ENCODE measurements at places on chromosomes 6 and 20. TPM values are rescaled to one million over a fixed set of nuclear protein-coding genes. Genes with fewer than 3 reads are reported as not detected.

- H3K27ac ChIP-seq: no peak overlapping the region
- H3K36me3 ChIP-seq: peaks cover 2% of the 10 kb centered on the region
- H3K27me3 ChIP-seq: peaks cover 11% of the 10 kb centered on the region
- H3K4me3 ChIP-seq: no peak overlapping the region
- no peak for DNase-seq
These were observed 15.5 kb upstream of the BCAS1 start for GRCh38 chr20:54085910-54086309.

- H3K27ac ChIP-seq: peak overlapping the region; percentile 28
- H3K27me3 ChIP-seq: no peaks in the 10 kb centered on the region
- H3K4me3 ChIP-seq: no peak overlapping the region
- peaks cover 71% of the 10 kb centered on the region for H3K4me1 ChIP-seq
- no peak for DNase-seq
These were observed 2.9 kb downstream of the SLC35B2 start for GRCh38 chr6:44254191-44255104.

- no peak for DNase-seq
- H3K4me1 ChIP-seq: peaks cover 6% of the 10 kb centered on the region
These were observed 30.9 kb downstream of the KIAA1755 start for GRCh38 chr20:38229376-38230252.

DNA sequence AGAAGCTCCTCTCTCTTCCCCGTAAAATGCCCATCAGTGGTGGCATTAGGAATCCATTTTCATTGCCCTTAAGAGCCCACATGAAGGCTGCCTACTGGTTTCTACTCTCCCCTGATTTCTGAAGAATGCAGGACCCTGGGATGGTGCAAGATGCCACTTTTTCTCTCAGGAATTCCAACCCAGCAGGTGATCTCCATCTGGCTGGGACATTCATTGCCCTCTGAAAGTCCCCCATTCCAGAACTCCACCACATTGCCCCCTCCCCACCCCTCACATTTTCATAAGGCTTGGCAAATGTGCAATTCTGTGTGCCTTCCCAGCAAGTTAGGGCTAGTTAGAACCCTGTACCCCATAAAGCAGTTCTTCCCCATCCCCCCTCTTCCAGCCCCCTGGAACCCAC lies 88.0 kb downstream of the BANF2 start:
- no peaks in the 10 kb centered on the region for H3K36me3 ChIP-seq
- peaks cover 2% of the 10 kb centered on the region for H3K27me3 ChIP-seq
- H3K4me3 ChIP-seq: no peak overlapping the region
- no peak overlapping the region for H3K27ac ChIP-seq

DNA sequence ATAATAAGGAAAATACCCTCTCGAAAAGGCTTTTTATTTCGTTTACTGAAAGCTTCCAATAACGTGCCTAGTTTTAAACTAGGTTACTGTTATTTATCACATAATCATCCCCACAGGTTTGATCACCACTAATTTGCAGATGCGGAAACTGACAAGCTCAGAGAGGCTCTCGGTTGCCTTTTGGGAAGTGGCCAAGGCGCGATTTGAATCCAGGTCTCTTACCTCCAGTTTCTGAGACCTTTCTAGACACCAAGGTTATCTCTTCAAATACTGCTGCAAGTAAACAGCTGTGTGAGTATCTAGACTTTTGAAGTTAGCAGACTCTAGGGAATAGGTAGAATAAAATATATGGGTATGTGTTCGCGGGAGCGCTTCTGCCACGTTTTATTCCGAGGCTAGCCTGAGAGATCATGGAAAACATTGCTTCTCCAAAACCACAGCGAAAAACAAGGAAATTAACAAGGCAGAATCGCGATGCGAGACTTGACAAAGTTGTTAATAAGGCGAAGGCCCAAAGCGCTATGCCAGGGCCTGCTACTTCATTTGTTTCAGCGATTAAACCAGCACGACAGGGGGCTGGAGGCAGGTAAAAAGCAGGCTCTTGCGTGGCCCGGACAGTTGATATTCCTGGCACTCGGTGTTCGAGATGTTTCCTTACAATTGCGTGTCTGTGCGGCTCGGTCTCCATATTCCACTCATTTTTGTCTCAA lies 1.8 kb upstream of the JARID2 start:
- peak overlapping the region; percentile 79 for H3K4me3 ChIP-seq
- peaks cover 11% of the 10 kb centered on the region for H3K4me1 ChIP-seq
- peak overlapping the region; percentile 69 for H3K27ac ChIP-seq
- H3K36me3 ChIP-seq: peaks cover 2% of the 10 kb centered on the region

- no peaks in the 10 kb centered on the region for H3K36me3 ChIP-seq
- no peaks in the 10 kb centered on the region for H3K4me1 ChIP-seq
- no peak overlapping the region for H3K4me3 ChIP-seq
- no peak for DNase-seq
- H3K27me3 ChIP-seq: peaks cover 11% of the 10 kb centered on the region
These were observed 38.0 kb upstream of the GMPR start for GRCh38 chr6:16200321-16200883.

DNA sequence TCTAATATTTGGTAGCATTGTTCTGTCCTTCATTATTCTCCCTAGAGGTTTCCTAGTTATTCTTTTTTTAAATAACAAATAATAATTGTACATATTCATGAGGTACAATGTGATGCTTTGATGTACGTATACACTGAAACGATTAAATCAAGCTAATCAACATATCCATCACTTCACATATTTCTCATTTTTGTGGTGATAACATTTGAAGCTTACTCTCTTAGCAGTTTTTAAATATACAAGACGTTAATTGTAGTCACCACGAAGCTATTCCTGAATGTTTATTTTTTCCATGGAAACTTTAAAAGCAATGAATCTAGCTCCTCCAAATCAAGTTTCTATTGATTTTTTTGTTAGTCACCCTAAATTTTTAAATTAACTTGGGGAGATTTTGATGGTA lies 116.5 kb upstream of the PRND start:
- H3K36me3 ChIP-seq: no peaks in the 10 kb centered on the region
- H3K27me3 ChIP-seq: peaks cover 27% of the 10 kb centered on the region
- H3K4me3 ChIP-seq: no peak overlapping the region
- DNase-seq: no peak
- H3K27ac ChIP-seq: no peak overlapping the region

DNA sequence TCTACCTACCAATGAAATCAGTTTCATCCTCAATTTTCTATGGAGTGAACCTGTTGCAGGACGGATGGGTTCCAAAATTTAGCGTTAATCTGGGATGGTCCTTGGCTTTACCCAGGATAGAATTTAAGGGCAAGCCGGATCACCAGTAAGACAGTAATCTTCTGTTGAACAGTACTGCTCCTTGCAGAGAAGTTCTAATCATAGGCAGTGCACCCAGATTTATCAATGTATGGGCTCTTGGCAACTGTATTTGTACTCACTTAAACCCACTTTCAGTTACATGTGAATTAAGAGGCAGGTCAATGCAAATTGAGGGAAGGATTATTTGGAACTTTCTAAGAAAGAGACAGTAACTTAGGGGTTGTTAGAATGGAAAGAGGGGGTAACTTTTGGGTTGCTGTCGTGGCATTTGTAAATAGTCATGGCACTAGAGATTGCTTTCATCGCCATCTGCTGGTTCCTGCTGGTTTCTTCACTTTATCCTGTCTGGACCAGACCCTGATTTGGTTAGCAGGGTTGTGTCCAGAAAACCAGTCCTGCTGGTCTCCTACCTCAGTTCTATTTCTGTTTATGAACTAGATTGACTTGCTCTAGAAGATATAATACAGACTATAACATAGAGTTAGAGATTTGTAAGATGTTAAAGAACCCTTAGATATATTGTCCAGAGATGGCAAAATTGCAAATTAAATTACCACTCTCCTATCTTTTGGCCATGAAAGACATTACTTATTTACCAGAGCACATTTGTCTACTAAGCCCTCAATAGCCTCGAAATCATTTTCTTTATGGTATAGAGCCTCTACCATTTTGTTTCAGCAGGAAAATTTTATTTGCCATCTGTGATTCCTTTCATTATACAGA lies 646.3 kb downstream of the UTRN start:
- H3K4me3 ChIP-seq: no peak overlapping the region
- H3K27ac ChIP-seq: no peak overlapping the region
- no peaks in the 10 kb centered on the region for H3K4me1 ChIP-seq
- H3K36me3 ChIP-seq: peaks cover 2% of the 10 kb centered on the region

DNA sequence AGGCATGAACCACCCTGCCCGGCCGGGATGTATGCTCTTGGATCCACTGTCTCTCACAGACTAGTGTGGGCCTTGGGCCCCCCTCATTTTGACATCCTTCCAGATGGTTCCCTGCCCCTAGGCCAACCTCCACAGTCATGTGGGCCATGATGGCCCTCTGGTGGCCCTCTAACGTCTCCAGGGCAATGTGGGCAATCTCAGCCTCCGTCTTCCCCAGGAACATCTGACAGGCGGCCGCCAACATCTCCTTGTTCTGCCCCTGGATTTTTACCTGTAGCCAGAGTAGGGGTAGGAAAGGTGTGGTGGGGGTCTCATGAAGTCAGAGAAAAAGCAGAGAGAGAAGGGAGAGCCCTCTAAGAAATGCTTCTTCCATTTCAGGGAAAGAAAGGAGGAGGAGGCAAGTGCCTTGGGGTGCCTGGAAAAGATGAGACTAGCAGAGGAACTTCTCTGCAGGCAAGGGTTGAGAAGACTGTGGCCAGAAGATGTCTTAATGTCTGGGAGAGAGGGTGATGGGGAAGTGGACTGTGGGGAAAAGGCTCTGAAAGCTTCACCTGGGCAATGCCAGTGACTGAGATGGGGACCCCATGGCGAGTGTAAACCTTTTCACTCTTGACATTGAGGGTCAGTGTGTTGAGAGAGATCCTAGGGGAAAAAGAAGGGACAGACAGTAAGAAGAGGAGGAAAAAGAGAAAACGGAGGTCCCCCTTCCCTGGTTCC lies 1.3 kb downstream of the FLOT1 start:
- peaks cover 70% of the 10 kb centered on the region for H3K36me3 ChIP-seq
- H3K4me1 ChIP-seq: peaks cover 86% of the 10 kb centered on the region
- DNase-seq: no peak
- peak overlapping the region; percentile 87 for H3K4me3 ChIP-seq

- H3K27ac ChIP-seq: no peak overlapping the region
- no peaks in the 10 kb centered on the region for H3K36me3 ChIP-seq
- H3K27me3 ChIP-seq: peaks cover 2% of the 10 kb centered on the region
- no peaks in the 10 kb centered on the region for H3K4me1 ChIP-seq
These were observed 118.8 kb downstream of the COL19A1 start for GRCh38 chr6:69985180-69985579.

- no peak overlapping the region for H3K4me3 ChIP-seq
- no peaks in the 10 kb centered on the region for H3K4me1 ChIP-seq
- no peak overlapping the region for H3K27ac ChIP-seq
- no peaks in the 10 kb centered on the region for H3K36me3 ChIP-seq
These were observed 357.5 kb upstream of the RNF217 start for GRCh38 chr6:124604719-124605118.

- peaks cover 8% of the 10 kb centered on the region for H3K4me1 ChIP-seq
- H3K27me3 ChIP-seq: peaks cover 4% of the 10 kb centered on the region
- DNase-seq: no peak
- H3K27ac ChIP-seq: no peak overlapping the region
These were observed 42.9 kb upstream of the PIM1 start for GRCh38 chr6:37126961-37127616.

DNA sequence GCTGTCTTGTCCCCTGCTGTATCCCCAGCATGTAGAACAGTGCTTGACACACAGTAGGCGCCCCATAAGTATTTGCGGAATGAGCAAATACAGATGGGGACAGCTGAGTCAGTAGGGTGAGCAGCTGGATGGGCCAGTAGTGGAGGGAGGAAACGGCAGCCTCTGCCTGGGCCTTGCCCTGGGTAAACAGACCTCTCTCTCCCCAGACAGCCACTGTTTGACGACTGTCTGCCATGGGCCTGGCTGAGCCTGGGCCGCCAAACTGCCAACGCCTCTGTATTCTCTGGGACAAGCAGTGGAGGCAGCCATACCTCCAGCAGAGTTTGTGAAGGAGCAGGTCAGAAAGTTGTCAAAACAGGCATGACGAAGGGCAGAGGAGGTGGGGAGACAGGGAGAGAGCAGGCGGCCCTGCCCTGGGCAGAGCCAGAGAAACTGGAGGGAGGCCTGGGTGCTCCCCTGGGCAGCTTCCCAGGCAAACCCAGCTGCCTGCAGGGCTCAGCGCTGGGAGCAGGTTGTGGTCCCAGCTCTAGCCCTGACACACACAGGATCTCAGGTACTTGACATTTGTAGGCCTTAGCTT lies 15.2 kb downstream of the HNF4A start:
- no peak for DNase-seq
- H3K27ac ChIP-seq: no peak overlapping the region
- H3K36me3 ChIP-seq: no peaks in the 10 kb centered on the region
- H3K4me3 ChIP-seq: no peak overlapping the region

DNA sequence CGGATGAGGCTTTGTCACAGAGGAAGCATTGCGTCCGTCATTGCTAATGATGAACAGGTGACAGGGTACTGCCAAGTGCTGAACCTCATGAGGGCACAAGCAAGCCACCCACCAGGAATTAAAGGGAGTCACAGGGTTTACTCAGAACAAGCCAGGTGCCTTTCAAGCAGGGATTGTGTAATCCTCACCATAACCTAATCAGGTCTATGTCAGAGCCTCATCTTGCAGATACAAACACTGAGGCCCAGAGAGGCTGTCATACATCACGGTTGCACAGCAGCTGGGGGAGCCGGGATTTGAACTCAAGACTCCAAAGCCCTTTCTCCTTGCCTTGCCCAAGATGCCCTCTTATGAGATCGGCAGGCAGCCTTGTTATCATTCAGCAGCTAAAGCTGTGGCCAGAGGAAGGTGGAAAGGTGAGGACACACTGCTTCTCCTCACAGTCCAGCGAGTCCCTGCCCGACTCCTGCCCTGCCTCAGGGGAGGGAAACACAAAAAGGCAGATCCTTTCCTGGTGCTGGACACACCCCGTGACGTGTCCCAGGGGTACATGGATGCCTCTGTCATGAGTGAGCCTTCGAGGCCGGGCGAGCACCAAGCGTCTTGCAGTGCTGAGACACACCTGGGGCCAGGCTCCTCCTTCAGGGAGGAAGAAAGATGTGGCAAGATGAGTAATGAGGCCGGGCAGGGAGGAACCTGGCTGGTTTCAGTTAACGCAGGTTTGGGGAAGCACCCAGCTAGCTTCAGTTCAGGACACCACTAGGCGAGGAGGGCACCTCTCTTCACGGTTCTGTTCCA lies 214.9 kb downstream of the LY86 start:
- H3K4me1 ChIP-seq: peaks cover 34% of the 10 kb centered on the region
- no peak overlapping the region for H3K27ac ChIP-seq
- H3K4me3 ChIP-seq: no peak overlapping the region
- no peaks in the 10 kb centered on the region for H3K36me3 ChIP-seq
- H3K27me3 ChIP-seq: peaks cover 17% of the 10 kb centered on the region

DNA sequence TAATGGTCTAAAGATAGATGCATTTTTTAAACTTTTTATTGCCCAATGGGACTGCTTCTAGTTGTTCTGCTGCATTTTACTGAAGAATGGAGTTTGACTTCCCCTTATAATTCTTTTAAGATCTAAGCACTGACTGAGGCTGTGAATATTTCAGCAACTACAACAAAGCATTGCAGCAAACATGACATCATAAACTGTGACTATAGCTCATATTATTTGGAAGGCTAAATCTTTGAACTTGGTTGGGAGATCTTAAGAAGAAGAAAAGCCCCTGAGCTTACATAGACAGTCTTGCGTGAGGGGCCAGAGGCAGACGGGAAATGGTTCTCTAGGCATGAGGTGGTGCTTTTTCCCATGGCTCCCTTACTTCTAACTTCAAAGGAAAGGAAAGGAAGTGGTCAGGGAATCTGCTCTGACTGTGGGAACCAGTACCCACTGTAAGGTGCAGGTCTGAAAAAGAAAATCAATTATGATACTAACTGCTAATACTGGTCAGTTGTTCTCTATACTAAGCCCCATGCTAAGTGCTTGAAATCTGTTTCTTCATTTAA lies 14.8 kb downstream of the HEY2 start:
- no peak for DNase-seq
- H3K27ac ChIP-seq: no peak overlapping the region

Gene ROMO1
- total RNA-seq: 103 TPM

Gene NAPB
- total RNA-seq: 15.4 TPM

Gene MUC21
- total RNA-seq: not detected

Gene ECT2L
- total RNA-seq: not detected
